ENCODE measurements at places on chromosomes 3 and 15.

DNA sequence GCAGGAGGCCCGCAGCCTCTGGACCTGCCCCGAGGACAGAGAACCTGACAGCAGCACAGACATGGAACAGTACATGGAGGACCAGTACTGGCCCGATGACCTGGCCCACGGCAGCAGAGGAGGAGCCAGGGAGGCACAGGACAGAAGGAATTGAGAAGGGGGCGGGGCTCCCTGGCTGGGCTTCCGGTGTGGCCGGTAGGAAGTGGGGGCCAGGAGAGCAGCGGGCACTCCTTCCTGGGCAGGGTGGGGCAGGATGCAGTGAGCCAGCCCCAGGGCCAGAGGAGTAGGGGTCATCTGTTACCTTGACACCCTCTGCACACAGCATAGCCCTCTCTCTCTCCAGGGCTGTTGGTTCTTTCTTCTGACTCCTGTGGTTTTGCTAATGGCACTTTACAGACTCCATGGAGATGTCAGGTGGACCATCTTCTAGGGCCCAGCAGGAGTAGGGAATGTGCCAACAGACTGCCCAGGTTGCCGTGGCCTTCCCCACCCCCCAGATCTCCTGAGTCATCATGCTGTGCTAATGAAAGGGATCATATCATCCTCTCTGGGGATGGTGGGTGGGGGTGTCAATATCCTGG is 8.6 kb upstream of the ISG20 start:
- no peak for DNase-seq

DNA sequence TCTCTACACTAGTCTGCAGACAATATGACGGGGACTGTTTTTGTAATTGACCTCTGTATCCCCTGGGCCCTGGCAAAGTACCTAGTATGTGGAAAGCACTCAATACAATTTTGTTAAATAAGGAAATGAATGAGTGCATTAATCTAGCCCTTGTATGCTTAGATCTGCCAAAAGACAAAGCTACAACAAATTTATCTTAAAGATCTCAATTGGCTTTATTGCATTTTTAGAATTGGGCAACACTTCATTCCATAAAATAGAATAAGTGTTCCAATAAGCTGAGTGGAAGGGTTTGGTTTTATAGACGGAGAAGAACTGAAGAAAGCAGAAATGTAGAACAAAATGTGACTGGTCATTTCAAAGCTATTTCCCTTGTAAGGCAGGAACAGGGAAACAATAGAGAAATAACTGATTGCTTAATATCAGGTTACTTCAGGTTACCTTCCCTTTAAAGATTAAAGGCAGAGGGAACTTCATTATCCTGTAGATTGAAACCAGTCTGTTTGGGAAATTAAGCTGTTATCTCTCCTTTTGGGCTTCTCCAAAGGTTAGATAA is 108.3 kb upstream of the MME start:
- no peak for DNase-seq

DNA sequence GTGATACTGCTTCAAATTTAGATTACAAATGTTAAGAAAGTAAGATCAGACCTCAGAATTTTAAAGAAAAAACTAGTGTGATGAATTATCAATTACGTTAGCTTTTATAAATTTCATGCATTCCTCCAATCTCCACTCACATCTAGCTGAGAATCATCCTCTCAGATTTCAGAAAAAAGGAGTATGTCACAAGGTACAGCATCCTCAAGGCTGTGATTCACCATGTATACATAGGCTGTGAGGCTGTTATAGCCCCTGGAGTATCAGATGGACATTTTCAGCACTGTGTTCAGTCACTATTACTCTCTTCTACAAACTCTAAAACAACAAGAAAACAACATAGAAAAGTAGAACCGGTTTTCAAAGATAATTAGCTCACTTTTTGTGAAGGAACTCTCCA is 214.4 kb downstream of the PCCB start:
- no peak for DNase-seq

GRCh38 chr3:37093481-37093880 is 80.9 kb downstream of the LRRFIP2 start:
- DNase-seq: no peak

GRCh38 chr3:71111784-71112440 is 471.6 kb downstream of the FOXP1 start:
- DNase-seq: no peak

- DNase-seq: no peak
Measured at GRCh38 chr15:74442604-74443003, 8.8 kb upstream of the SEMA7A start.

GRCh38 chr3:170007031-170007663 is 30.6 kb upstream of the GPR160 start:
- DNase-seq: no peak

DNA sequence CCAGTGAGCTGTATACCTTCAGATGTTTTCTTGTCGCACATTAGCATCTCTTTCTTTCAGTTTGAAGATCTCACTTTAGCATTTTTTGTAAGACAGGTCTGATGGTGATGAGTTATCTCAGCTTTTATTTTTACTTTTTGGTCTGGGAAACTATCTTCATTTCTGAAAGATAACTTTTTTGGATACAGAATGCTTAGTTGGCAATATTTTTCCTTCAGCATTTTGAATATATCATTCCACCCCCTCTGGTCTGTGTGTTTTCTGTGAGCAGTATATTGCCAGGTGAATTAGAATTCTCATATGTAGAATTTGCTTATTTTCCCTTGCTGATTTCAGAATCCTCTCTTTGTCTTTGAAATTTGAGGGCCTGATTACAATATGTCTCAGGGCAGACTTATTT is 743.3 kb downstream of the PLOD2 start:
- no peak for DNase-seq

Measured in stimulated activated CD4-positive, alpha-beta T cell treated with anti-CD3 and anti-CD28 coated beads, Interleukin-1b, Interleukin-23, amount 100 ng/mL, for 1 hour (primary cell).